ENCODE measurements at places on chromosomes 16 and 17. TPM values are rescaled to one million over a fixed set of nuclear protein-coding genes. Genes with fewer than 3 reads are reported as not detected.

Gene ADAD2
- total RNA-seq: not detected

Gene SPATA22
- total RNA-seq: not detected

Gene MMP28
- not detected for total RNA-seq

Gene MAPT
- 0.17 TPM for total RNA-seq

Gene NPIPA3
- total RNA-seq: 1.5 TPM

Gene KRTAP2-2
- not detected for total RNA-seq

Data from natural killer cell treated with Interleukin-12 subunit alpha and Interleukin-12 subunit beta and Interleukin-15 and Interleukin-18, amount 100 ng/mL, for 72 hours (primary cell).